ENCODE measurements at places on chromosomes 4 and X.

- no peak for DNase-seq
Measured at GRCh38 chr4:153021276-153021675, 85.2 kb downstream of the FHDC1 start.

- DNase-seq: no peak
Measured at GRCh38 chr4:101086801-101087586, 260.3 kb downstream of the PPP3CA start.

GRCh38 chr4:82885410-82885809, 5.5 kb downstream of the SEC31A start:
- DNase-seq: peak; percentile 58

DNA sequence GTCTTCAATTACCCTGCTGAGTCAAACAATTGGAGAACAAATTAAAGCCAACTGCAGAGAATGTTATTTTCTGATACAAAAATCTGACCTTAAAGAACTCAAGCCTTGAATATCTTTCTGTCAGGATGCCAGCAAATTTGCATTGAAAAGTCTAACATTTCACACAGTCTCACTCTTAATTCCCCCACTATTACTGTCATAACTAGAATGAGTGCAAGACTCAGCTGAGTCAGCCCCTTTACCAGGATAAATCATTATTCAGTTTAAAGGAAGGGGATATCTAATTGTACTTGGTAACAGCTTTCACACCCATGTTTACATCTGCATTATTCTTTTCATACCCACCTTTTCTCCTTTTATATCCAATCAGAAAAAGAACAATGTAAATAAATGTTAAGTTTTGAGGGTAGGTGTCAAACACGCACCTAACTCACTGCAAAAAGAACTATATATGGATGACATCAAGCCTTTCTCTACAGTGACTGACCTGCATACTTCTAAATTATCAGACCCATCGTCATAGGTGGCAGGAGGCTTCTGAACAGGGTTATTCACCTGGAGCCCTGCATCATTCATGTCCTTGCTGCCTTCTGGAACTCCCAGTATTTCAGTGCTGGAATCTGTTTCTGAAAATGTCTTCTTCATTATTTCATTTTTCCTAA, 117.4 kb downstream of the TMA16 start:
- no peak for DNase-seq

DNA sequence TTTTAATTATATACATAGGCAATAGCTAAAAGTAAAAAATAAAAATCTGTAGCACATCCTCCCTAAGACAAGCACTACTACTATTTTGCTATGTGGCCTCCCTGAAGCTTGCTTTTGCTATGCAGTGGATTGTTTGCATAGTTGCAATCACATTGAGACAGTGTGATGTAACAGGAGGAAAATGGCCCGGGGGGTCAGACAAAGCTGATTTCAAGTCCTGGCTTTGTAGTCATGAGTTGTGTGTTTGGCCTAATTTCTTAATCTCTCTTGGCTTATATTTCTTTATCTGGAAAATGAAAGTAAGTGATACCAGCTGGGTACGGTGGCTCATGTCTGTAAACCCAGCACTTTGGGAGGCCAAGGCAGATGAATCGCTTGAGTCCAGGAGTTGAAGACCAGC, 166.6 kb downstream of the LHFPL1 start:
- no peak for DNase-seq

DNA sequence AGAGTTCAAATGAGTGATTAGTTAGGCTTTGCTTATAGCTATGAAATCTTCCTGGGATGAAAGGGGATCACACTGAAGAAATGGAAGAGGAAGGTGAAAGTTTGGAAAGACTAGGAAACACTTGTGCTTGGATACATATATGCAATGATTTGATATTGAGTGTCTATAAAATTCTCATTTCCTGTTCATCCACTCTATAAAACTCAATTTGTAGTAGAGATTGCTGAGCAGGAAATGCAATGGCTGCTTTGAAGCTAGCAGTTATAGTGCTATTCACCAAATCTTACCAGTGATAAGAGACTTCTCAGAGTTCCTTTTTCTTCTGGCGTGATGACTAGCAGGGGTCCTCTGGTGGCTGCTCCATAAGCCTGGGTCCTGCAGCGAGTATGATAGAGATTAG, 128.1 kb upstream of the HPF1 start:
- no peak for DNase-seq

DNA sequence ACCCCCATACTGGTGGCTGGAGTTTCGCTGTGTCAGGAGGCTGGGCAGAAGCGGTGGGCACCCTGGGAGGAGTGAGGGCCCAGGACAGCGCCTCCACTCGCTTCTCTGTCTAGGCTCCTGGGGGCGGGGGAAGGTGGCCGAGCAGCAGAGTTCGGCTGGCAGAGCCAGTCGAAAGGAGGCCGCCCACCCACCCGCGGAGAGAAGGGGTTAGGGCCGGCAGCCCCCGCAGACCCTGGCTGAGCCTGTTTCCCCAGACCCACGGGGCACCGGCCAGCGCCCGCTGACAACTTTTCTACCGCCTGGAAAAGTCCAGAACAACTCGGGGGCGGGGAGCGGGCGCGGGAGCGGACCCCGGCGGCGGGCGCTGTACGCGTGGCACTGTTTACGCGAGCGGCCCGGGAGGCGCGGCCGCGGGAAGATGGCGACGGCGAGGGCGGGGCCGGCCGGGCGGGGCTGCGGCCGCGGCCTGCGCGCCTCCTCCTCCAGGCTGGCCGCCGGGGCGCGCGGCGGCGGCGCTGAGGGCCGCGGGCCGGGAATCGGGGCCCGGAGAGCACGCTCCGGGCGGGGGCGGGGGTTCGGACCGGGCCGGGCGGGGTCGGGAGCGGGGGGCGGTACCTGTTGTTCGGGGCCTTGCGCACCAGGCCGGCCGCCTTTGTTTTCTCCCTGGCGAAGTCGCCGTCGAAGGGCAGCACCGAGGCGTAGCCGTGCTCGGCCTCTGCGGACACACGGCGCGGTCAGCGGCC, 628 bp downstream of the MXD4 start:
- DNase-seq: peak; percentile 39

- peak; percentile 96 for DNase-seq
Measured at GRCh38 chrX:45623266-45623665, 422.6 kb upstream of the DIPK2B start.

- DNase-seq: no peak
Measured at GRCh38 chr4:170122252-170122651, 32.5 kb upstream of the AADAT start.

DNA sequence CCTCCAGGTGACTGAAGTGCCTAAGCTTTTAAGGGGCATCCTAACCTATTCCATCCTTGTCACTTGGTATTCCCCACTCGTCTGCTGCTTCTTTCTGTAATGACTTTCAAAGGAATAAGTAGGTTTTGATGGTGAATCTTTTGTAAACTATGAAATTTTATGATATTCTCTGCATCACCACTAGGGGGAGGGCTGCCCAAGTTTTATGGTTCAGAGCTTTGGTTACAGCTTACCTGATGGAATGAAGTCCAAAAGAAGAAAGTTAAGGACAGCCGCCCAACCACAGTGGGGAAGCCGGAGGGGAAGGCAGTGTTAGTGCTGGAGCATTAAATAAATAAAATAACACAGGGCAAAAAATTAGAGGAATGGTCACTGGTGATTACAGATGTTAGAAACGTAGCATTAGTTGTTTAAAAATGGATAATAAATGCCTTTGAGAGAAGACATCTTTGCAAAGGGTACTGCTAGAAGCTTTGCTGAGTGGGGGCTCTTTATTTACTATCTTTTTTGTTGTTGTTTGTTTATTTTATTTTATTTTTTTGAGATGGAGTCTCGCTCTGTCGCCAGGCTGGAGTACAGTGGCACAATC, 204.9 kb downstream of the GBA3 start:
- peak; percentile 14 for DNase-seq

- no peak for DNase-seq
Measured at GRCh38 chr4:36020351-36020750, 224.0 kb downstream of the ARAP2 start.

DNA sequence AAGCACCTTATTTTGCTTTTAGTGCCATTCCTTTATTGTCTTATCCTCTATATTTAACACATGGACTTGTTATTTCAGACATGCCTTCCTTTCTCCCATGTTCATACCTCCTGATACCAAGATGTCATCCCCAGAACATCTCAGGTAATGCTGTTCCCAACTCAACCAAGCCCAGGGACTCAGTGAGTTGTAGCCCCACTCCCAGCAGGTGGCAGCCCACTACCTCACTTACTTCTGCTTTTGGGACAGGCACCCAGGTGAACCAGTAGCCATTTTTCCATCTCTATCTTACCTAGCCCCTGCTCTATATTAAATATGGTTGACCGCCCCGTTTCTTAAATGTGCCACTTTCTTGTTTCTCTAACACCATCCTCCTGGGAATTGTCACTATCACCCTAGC, 199.0 kb downstream of the DCHS2 start:
- DNase-seq: no peak

DNA sequence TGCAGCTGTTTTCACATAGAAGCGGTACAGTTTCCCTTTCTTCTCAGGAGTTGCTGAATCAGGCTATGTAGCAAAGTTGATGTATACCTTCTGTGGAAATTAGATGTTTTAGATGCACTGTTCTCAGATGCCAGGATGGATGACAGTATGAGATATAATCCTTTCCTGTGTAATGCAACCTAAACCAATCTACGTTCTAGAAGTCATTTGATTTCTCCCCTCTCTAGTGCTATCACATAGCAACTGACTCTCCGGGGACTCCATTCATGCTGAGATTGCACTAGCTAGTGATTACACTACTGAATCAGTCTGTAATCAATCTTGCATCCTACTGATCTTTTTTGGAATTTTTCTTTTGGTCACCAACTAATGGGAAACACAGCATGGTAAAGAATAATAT, 1881.7 kb downstream of the PCDH7 start:
- DNase-seq: peak; percentile 2

DNA sequence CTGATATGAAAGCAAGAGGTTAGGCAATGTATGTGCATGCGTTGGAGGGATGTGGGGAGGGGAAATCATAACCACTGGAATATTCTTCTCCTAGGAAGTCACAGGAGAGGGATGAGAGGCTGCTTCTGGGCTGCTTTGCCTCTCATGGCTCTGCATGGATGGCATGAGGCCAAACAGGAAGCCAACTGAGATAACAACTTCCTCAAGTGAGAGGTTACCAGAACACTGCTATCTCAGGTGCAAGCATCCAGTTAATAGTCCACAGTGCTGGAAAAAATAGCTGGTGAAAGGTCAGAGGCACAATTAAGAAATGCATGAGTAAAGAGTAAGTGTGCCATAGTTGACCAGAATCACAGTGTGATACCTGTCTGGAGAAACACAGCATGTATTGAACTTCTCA, 113.3 kb downstream of the ELOVL6 start:
- no peak for DNase-seq

DNA sequence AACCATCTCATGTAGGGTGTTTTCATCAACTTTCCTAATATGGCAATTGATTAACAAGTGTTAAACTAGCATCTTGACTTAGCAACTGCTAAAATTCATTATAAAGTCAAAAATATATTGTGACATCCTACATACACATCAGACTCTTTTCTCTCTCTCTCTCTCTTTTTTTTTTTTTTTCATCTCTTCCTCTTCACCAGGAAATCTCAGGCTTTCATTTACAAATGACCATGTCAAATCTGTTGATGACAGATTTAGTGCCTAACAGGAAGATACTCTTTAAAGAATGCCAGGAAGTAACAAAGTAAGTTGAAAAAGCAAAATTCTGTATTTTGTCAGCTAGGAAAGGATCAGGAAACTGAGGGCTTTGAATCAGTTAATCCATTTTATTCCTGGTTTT, 365.5 kb downstream of the PCDH7 start:
- no peak for DNase-seq

DNA sequence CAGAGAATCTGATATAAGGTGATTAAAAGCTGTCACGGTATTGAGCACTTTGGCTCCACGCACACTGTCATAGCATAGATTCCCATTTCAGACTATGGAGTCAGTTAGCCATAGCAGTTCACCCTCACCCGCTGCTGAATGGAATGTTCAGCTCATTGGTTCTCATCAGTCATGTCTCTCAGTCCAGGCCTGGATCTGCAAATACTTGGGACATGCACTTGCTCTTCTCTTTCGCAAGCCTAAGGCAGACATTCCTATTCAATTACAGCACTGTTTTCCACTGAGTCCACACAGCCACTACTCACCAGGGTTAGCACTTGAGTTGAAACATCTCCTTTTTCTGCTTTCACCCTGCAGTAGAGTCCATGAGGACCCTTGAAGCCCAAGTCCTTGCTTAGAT, 30.6 kb upstream of the SCML1 start:
- DNase-seq: peak; percentile 63

DNA sequence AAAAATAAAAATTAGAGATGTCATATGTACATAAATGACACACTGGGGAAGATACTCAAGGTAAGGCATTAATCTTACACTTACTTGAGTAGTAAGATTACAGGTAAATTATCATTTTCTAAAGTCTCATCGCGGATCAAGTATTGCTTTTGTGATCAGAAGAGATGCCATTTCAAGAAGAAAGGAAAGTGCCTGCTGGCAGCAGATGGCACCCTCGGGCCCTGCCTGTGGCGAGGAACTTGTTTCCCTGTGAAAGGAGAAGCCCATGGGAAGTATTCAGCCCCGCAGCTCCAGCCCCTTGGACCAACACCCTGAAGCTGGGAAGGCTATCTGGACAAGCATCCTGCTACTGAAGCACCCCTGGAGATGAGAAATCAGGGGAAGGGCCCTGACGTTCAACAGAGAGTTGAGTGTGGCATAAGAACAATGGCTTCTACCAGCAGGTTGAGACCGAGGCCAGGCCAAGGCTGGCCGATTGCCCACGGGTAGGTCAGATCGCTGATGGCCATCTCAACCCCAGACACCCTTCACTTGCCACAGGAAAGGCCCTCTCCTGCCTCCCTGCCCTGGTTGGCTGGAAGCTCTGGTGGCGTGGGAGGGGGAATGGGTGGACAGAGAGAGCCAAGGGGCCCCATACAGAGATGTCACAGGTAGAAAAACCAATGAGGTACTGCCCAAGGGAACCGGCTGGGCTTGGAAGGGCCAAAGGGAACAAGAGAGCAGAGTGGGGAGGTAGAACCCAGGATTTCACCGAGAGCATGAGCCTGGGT, 18.8 kb upstream of the MXD4 start:
- DNase-seq: no peak

DNA sequence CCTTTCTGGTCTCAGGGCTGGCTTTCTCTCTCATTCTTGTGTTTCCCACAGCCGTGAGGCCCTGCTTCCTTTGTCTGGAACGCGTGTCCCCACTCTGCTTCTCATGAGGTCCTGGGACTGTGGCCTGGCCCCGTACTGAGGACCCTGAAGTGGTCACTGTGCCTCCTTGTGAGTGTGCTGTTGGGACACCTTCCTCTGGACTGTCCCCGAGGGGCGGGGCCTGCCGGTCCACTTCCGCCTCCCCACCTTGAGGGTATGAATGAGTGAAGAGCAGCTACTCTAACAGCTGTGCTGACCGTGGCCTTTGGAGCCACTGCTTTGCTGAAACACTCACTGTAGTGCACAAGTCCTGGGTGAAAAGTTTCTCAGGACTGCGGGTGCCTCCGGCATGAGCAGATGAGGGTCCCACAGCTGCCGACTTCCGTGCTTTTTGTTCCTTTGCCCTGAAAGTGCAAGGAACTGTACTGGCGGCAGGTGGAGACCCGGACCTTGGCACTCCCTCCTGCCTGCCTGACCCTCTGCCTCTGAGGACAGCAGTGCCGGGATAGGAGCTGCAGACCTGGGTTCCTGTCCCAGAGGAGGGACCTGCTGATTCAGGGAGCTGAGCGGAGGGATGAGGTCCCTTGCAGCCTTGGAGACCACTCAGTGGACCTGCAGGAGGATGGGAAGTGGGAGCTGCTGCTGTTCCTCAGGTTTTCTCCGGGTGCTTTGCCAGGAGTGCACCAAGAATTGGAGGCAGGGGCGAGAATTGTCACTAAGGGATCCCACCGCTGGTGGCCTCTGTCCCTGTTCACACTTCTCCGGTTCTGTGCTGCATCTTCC, 38.0 kb downstream of the HTT-AS start:
- DNase-seq: no peak
